ENCODE measurements at places on chromosomes 4 and X.

DNA sequence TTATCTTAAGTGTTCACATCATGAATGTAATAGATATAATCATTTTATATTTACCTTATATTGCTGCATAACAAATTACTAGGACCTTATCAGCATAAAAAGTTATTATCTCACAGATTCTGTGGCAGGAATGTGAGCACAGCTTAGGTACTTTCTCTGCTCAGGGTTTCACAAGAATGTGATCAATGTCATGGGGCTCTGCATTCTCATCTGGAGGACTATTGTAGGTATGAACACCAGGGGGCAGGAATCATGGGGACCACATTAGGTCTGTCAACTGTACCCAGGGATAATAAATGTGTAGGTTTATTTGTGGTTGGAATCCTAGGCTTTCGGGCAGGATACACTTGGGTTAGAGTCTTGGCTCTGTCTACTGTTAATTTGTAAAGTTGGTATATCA, 519.2 kb downstream of the ARAP2 start:
- DNase-seq = no peak

DNA sequence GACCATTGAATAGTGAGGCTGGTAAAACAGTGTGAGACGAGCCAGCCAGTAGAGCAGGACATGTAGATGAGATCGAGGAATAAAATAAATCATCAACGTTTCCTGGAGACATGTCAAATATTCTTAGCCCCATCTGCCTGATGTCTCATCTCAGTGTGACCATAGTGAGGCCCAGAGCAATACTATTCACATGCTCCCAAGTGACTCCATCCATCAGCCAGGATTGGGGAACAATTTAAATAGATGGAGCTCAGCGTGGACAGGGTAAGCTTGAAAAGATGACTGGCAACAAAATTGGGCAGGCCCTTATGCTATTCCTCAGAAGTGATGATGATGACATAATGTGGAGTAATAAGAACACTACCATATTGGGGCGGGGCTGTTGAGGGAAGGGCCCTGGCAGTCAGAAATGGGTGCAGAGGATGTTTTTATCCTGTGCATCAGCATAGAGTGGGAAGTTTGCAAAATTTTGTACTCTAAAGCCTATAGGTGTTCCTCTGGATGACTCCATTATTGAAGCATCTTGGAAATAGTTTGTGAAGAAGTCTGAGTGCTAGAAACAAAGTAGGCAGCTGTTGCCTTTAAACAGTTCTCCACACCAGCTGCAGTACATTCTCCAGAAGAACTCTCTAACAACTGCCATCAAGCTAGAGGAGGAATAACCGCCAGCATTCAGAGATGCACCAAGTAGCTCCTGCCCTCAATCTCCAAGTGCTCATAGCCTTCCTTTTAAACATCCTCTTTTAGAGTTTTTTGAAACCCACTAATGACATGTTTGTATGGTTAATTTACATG, 333.0 kb downstream of the DCHS2 start:
- DNase-seq = no peak

DNA sequence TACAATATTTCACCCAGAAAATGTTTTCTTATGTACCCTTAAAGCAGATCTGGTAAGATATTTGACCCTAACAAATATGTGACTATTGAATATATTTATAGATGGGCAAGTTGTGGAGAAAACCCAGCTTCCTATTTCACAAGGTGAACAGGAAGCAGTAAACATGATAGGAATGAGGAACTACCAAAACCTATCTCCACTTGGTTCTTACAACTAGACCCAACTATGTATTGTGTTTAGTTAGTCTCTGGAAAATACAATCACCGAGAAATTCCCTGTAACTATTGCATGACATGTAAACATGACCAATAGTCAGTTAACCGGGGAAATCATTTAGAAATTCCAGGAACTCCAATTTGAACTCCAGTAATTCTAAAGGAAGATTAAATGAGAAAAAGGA, 8.4 kb upstream of the RXFP1 start:
- DNase-seq = no peak

GRCh38 chrX:129772796-129773431, 6.8 kb upstream of the SASH3 start:
- DNase-seq = no peak

DNA sequence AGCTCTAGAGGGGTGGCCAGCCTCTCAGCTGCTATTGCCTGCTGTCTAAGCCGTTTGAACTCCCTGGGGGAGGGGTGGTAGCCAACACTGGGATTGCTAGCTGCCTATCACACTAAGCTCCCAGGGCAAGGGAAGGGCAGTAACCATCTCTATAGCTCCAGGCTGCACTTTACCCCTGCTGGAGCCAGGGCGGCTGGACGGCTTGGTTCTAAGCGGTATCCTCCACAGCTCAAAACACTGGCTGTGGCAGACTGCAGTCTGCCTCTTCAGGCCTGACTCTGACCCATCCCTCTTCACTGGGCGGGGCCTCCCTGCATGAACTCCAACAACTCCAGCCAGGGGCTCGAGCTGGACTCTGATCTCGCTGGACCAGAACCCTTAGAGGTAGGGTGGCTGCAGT, 55.3 kb upstream of the GNRHR start:
- peak; percentile 84 for DNase-seq

DNA sequence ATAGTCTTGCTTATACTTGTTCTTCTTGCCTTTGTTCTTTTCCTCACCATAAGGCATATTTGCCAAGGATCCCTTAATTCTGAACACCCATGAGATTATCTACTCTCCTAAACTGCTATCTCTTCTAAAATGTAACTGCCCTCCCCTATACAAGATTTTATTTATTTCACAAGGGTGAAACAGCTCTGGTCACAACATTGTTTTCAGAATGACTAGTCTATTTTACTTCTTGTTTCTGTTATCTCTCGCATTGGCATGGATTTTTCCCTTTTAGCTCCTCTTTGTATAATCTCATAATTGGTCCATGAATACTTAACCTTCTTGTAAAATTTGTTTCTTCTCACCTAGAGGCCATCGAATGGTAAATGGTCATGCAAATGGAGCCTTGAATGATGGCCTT, 17.2 kb upstream of the COL25A1 start:
- DNase-seq = no peak

- no peak for DNase-seq
These were observed 947.8 kb downstream of the C4orf33 start for GRCh38 chr4:130043732-130044160.

DNA sequence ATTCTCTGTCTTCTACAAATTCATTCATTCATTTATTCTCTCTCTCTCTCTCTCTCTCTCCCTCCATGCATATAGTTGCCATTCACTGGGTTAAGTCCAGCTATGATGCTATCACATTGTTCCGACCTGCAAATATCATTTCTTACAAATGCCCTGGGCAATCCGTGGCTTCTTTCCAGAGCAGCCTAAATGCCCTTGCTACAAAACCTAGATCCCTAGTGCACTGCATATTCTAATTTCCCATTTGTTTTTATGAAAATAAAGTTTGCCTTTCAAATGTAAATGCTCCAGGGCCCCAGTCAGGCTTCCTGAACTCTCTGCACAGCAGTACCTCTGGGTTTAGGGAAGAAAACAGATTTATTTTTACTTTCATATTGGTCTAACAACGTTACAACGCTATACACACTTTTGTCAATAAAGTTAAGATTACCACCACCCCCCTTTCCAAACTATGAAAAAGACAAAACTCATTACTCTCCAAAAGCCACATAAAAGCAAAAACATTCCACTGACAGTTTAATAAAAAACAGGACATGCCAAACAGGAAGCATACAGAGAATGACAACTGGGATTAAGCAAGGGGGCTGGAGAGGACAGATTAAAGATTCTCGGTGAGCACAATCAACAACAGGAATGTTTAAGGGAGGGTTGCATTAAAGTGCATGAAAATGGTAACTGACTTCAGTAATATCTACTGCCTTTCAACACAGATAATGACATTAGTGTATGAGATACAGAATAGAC, 104.3 kb downstream of the USP46 start:
- no peak for DNase-seq

GRCh38 chr4:42915484-42915883, 23.0 kb downstream of the GRXCR1 start:
- no peak for DNase-seq

DNA sequence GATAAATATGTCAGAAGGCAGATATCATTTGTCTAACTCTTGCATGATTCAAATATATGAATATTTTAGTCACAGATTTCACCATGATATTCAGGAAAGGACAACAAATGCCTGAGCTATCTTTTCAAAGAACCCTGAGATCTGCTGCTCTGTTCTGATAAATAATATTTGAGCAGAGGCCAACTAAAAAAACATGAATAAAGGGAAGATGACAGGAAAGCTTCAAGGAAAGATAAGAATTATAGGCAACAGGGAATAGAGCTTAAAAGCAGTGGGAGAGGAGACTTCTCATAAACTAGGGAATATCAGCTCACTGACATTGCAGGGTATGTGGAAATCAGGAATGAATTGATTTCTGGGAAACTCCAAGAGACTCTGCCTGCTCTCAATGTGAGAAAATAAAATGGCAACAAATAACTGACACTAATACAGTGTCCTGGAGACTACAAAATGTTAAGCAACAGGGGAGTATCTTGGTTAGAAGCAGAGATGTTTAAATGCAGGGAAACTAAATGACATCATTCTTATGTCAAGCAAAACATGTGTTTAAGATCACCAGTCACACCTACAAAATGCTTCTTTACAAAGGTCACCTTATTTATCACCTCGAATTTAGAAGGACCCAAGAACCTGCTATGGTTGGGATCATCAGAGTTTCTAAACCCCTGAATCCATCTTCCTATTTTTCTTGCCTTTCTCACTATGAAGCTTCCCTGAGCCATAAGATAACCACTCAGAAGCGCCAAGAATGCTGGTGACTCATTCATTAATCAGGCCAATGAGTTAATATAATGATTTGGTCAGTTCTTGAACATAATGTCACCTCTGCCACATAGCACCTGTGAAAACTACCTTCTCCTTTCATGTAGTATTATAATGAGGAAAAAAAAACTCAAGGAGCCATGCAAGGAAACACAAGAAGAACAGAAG, 78.1 kb downstream of the NDST3 start:
- DNase-seq = no peak

GRCh38 chr4:106362086-106362825, 6.3 kb downstream of the GIMD1 start:
- DNase-seq = no peak

DNA sequence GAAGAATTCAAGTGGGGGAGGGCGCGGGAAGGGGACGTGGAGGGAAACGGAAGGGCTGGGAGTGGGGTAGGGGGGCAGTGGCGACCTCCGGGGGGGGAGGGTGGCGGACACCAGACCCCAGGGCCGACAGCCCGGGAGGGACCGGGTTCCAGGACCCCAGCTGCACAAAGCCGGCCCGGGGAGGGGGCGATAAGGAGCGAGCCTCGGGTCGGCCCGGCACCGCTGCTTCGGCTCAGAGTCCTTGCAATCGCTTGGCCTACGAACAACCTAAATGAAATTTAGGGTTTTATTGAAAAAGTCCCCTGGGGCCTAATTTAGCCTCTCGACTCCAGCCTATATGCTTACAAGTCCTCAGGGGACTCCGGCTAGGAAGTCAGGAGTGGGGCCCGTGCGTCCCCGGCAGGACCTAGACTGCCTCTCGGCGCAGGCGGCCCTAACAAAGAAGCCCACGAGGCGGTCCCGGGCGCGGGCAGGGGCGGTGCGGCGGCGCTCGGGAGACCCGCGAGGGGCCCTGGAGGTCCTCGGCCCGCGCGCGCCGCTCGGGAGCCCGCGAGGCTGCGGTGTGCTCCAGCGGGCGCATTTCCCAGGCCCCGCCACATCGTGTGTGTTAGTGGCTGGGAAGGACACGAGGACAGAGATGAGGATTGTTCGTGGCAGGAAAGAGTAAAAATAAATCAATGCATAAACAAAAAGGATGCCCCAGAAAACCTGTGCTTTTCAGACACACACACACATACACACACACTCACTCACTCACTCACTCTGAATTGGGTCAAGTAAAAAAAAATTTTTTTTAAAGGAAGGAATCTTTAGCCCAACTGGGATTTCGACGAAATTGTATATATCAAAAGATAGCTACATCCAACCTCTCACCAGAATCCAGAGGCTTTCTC, 70.0 kb downstream of the MGST2 start:
- peak; percentile 76 for DNase-seq

DNA sequence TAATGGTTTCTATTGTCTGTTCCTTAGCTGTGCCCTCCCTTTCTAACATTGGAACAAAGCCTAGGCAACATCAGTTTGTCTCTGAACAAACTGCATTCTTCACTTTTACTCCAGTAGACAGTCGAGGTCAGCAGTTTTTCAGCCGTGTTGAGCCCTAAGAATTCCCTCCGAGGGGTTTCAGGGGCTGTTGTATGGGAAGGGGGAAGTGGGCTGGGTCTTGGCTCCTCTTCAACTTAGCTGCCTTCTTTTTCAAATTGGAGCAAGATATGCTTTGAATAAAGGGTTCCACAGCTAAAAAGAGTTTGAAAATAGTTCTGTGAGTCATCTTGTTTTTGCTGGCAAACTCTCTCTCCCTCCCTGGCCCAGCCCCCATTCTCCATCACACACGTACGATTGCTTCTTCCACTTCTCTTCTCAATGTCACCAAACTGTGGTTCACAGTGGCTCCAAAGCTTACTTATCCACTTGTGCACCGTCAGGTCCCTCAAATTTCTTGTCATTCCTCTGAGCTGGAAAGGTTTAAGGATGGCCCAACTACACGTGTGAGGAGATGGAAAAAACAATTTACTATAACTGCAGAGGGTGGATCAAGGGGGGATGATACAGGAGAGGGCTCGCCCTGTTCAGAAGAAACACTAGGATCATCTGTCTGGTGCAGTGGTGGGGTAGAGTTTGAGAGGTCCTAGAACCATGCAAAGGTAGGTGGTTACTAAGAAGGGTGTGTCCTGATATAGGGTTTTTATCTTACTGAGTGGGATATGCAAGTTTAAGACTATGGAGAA, 9.2 kb upstream of the MAML3 start:
- DNase-seq = no peak

GRCh38 chrX:100615005-100615404, 21.6 kb downstream of the TSPAN6 start:
- peak; percentile 56 for DNase-seq

- DNase-seq = no peak
These were observed 2.2 kb upstream of the SEPTIN11 start for GRCh38 chr4:76947369-76947768.

DNA sequence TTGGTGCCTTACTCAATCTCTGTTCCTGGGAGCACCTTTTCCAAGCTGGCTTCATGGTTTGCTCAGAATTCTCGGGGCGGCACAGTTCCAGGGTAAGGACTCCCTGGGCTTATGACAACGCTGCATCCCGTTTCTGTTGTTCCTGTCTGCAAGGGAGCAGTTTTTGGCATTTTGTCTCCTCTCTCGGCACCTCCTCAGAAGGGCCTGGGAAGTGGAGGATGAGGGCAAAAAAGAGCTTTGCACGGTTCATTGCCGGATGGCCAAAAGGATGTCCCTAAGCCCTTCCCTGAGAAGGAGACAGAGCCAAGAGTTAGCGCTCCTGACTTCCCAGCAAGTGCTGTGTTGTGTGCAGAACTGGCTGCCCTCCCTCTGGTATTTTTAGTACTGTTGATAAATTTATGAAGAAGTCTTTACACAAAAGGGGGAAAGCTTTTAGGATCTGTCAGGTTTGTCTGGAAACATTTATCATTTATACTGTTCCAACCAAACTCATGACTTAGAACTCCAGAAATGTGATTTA, 13.4 kb downstream of the SRD5A3 start:
- no peak for DNase-seq
